GM12891 (cell line): ENCODE measurements at places on chromosomes 3 and 15.
A peak's percentile ranks its signal among the peaks of the same experiment; 100 is the strongest.

DNA sequence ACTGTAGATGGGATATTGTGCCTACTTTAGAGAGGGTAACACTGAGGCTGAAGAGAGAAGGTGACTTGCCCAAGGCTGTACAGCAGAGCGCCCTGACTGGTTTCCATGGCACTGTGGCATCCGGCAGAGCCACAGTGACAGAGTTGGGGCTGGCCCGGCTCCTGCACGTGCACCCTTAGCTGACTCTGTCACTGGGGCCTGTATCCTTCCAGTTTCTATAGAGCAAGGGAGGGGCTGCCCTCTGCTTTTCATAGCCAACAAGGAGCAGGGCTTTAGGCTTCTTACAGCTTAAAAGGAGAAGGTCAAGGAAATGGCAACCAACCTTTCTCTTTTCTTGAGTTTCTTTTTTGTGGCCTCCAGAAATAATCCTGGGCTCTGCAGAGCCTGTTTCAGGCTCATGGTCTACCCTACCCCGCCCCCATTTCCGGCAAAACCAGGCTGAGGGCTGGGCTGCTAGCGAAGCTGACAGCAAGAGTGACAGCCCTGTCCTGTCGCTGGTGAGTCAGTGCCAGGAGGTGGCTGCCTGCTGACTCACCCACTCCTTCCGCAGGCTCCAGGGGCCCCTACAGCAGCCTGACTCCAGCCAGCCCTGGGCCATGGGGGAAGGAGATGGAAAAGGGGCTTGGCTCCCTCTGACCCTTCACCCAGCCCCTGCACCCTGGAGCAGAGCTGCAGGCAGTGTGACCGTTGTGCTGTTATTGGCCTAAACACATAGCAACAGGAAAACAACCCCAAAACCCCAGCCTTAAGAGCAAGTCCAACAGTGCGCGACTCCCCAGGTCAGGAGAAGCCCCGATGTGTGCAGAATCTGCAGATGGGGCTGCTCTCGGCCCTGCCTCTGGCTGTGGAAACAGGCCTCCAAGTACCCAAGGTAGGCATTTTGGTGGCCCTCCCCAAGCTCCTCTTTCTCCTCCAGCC, 29.8 kb downstream of the SLC6A6 start:
- peak; percentile 91 for DNase-seq

DNA sequence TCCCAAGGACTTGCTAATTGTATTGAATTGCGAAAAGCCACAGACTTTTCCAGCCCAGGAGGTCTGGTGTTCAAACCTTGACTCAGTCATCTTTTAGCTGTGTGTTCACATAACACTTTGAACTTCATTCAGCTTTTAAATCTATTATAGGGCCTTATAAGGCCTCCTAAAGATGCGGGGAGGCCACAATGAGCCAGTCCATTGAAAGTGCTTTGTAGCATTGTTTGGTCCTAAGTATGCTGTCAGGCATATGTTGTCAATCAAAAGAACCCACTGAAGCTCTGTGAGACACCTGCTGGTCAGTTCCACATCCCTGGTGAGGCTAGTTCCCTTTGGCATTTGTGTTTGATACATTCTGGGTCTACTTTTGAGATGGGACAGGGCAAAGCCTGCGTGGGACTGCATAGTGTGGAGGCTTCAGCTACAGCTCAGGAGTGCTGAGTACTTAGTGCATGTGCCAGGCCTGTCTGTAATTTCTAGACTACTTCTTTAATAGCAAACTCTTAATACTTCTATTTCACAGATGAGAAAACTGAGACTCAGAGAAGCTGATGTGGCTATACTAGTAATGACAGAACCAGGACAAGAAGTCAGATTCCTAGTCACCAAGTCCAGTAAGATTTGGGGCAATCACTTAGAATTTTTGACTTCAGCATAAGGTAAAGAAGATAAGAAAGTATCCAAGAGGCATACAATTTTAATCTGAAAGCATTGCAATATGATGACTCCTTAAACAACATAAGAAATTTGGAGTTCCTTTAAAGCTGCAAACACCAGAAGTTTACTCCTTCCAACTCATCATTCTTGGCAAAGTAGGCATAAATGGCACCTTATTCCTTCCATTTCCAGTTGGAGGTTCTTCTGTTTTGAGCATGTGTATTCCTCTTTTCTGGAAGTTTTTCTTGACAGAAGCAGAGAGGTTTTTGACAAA, 213.0 kb downstream of the PDCD6IP start:
- DNase-seq: no peak

- no peak for DNase-seq
These were observed 61.7 kb downstream of the KLF15 start for GRCh38 chr3:126295407-126295939.

- DNase-seq: no peak
These were observed 587 bp downstream of the PIGX start for GRCh38 chr3:196712514-196713413.

DNA sequence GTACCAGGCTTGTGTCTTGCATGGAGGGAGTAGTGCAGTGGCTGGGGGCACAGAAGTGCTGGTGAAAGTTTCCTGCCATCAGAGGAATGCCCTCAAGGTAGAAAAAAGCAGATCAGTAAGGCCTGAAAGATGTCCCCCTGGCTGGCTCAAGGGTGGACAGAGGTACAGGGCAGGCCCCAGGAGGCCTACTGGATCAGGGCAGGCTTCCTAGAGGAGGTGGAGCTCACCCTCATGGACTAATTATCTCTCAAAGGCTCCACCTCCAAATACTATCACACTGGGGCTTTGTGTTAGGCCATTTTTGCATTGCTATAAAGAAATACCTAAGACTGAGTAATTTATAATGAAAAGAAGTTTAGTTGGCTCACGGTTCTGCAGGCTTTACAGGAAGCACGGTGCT, 7.8 kb downstream of the SPSB4 start:
- no peak for DNase-seq

GRCh38 chr15:92819278-92820235, 80.6 kb upstream of the CHD2 start:
- no peak for DNase-seq

- no peak for DNase-seq
These were observed 198.7 kb upstream of the LYSMD4 start for GRCh38 chr15:99931703-99932603.

GRCh38 chr3:108838436-108838835, 15.8 kb downstream of the TRAT1 start:
- DNase-seq: no peak

DNA sequence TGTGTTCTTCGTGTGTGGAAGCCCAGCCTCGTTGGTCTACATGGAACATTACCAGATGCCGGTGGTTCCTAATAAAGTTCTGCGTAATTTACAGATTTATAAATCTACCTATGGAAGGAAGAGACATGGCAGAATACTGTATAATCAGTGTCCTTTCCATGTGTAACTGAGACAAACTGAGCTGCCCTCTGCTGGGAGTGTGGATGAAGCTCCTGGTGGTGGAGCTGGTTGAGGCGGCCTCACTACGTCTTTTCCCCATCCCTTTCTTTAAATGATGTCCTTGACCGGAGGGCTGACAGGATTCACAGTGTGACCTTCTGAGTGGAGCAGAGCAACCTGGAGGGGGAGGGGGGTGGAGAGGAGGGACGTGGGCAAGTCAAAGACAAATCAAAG, 267.0 kb upstream of the CHRM5 start:
- DNase-seq: no peak

- DNase-seq: no peak
These were observed 149.3 kb upstream of the SEMA6D start for GRCh38 chr15:47568030-47568429.

DNA sequence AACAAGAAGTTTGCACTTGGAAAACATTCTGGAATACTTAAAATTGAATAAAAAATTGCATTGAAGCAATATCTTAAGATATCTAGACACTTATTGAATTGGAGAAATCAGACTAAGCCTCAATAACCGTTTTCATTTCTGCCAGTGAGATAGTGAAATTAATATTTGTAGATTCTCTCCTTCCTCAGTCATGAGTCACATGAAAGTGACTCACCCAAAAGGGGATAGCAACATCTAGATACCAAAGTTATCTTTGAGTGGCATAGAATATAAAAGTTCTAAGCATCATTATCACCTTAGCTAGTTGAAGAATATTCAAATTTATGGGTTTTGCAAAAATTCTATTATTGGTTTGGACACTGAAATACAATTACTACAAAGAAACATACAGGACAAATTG, 614.8 kb upstream of the ZNF717 start:
- no peak for DNase-seq

- DNase-seq: no peak
These were observed 416.5 kb downstream of the TBL1XR1 start for GRCh38 chr3:176780766-176781165.

DNA sequence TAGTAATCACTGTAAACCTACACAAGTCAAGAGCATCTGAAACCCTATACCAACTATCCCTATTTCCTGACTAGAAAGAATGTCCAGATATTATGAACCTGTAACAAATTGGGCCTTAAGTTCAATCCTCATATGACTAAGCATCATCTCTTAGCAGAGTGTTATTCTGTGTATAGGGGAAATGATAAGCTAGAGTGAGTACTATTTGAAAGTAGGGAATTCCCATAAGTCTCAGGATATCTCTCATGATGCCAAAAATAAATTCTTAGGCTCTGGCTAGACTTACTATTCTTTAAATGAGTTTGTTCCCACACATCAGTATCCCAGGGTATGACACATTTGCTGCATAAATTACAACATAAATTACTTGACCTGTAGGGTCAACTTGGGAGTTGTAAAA, 15.3 kb downstream of the MRPL47 start:
- DNase-seq: no peak

- no peak for DNase-seq
These were observed 15.5 kb upstream of the ZBED2 start for GRCh38 chr3:111610612-111611054.

DNA sequence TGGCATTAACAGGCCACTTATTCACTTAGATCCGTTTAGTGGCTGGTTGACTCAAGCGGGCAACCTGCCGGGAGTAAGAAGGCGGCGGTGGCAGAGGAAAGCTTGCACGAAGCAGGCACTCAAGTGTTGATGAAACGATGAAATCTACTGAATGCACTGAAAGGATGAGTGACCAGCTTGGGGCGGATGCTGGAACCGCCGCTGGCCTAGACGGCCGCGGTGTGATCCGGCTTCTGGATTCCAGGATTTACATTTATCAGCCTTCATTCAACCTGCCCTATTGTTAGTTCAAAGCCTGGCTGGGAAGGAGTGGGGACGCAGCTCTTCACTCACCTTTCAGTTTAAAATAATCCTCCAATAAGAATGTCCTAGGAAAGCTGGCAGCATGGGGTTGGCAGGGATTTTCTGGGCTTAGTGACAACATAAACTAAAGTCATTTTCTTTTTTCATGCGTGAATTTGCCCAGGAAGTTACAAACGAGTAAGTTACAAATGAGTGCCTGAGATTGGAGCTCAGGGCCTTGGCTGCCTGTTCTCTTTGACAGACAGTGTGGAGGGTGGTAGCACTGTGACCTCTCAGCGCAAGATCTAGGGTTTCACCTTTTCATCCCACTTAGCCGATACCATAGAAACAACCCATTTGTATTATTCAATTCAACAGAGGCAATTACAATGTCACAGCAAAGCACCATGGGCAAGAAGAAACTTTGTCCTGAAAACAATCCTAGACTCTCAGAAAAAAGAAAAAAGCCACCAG, 1.1 kb upstream of the PLCH1 start:
- DNase-seq: no peak

DNA sequence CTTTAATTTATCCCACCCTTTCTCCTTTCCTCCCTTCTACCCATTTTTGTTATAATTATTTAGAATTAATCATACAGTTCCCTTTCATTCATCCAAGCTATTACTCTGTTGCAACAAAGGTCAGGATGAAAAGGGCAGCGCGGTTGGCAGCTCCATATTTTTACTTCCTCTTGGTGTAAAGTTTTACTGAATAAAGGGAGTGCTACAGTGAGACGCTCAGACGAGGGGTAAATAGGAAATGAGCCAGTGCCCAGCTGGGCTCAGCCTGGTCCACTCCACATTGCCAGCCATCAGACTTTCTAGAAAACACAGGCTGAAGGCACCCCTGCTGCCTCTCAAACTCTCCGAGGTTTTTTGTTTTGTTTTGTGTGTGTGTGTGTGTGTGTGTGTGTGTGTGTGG, 21.9 kb upstream of the ZBTB38 start:
- DNase-seq: no peak

DNA sequence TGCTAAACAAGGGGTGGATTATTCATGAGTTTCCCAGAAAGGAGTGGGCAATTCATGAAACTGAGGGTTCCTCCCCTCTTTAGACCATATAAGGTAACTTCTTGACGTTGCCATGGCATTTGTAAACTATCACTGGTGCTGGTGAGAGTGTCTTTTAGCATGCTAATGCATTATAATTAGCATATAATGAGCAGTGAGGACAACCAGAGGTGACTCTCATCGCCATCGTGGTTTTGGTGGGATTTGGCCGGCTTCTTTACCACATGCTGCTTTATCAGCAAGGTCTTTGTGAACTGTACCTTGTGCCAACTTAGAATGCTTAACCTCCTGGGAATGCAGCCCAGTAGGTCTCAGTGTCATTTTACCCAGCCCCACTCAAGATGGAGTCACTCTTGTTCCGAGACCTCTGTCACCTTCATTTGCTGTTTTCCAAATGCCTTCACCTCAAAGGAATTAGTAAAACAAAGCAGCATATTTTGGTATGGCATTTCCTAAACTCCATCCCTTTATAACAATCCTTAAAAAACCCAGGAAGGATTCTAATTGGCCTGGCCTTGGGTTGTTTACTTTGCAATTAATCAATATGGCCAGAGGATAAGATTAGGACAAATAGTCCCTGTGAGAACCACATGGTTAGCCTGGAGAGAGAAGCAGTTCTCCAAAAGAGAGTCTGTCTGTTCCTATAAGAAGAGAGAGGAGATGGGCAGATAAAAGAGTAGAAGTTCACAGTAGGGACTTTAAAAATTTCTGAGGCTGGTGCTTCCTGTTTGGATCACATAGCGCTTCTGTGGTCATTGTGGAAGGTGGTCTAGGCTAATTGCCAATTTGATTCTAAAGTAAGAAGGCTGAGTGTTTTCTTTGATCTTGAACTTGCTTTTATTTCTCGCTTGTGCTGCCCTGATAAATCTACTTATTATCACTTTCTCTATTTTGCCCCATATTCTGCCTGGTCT, 155.2 kb upstream of the EOMES start:
- DNase-seq: no peak

DNA sequence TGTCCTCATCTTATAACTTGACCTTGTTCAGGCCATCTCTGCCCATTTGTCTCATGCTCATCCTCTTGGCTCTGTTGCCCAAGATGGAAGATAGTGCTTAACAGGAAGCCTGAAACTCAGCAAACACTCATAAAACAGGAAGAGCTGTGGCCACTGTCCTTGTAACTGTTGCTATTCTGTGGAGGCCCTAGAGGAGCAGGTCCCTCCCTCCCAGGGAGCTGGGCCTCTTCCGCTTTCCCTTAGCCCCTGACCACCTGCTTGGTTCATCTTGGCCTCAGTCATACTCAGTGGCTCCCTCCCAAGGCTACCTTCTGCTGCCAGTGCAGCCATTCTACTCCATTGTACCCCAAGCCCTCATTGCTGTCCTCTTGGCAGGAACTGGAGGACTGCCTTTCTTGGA, 3.5 kb downstream of the MAPKAPK3 start:
- DNase-seq: no peak

DNA sequence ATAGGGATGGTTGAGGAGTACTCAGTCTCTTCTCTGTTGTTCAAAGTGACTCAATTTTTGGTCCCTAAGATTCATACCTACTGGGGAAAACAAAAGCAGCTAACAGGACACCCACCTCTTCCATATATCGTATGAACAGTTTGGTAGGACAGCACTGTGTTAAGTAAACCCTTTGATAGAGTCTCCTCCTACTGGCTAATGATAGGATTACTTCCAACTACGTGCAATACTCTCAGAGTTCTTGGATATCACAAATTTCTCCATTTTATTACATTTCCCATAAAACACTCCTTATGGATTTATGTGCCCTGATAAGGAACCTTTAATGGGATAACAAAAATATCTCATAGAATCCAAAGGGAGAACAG, 200.2 kb upstream of the GOLGA6L4 start:
- no peak for DNase-seq
